Activated naive CD8-positive, alpha-beta T cell treated with anti-CD3 and anti-CD28 coated beads, Interleukin-2, amount 10 ng/mL, durations not matched to agents 7 days and 5 days (primary cell): ENCODE measurements at places on chromosomes 3 and 15. TPM values are rescaled to one million over a fixed set of nuclear protein-coding genes. Genes with fewer than 3 reads are reported as not detected.

The GRAMD2A gene
- total RNA-seq: not detected

The CCDC54 gene
- total RNA-seq: not detected

- no peak for DNase-seq
- H3K4me1 ChIP-seq: no peaks in the 10 kb centered on the region
- H3K4me3 ChIP-seq: no peak overlapping the region
- no peaks in the 10 kb centered on the region for H3K27me3 ChIP-seq
- H3K27ac ChIP-seq: no peak overlapping the region
Observed at GRCh38 chr15:36130641-36131310, 448.6 kb upstream of the CDIN1 start.

- no peak overlapping the region for H3K27ac ChIP-seq
- H3K4me3 ChIP-seq: no peak overlapping the region
- no peaks in the 10 kb centered on the region for H3K27me3 ChIP-seq
- H3K36me3 ChIP-seq: no peaks in the 10 kb centered on the region
- no peak for DNase-seq
Observed at GRCh38 chr3:99808163-99808794, 9.4 kb upstream of the CMSS1 start.

GRCh38 chr3:175070946-175071345 lies 211.8 kb downstream of the NAALADL2 start:
- no peak overlapping the region for H3K4me3 ChIP-seq
- H3K27ac ChIP-seq: no peak overlapping the region
- no peaks in the 10 kb centered on the region for H3K4me1 ChIP-seq
- DNase-seq: no peak
- H3K36me3 ChIP-seq: no peaks in the 10 kb centered on the region

DNA sequence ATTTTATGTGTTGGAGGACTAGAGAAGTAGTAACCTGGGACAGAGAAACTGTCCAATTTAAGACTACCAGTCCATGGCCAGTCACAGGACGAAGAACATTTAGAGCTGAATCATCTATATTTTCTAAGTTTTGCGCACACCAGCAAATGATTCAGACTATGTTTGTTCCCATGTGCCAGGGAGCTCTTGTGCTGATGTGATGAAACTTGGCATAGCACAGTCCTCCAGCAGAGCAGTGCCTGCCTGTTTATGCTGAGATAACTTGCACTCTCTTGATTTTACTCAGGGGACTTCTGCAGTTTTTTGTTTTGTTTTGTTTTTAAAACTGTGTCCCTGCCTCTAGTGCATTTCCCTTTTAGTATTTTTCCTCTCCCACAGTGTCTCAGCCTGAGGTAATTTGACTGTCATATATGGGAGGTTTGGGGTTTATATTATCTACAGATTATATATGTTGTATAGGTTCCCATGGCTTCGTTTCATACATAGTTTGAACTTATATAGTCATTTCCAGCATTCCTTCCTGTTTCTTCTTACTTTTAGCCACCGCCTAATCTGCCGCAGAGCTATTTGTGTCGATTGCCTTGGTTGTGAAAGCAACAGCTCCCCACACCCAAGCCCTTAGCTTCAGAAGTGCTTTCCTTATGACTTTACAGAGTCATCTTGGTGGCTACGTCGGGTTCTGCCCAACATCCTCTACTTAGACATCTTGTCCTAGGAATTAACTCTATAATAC lies 45.5 kb downstream of the PPM1L start:
- H3K27me3 ChIP-seq: peaks cover 10% of the 10 kb centered on the region
- no peak for DNase-seq
- H3K27ac ChIP-seq: peak overlapping the region; percentile 36

DNA sequence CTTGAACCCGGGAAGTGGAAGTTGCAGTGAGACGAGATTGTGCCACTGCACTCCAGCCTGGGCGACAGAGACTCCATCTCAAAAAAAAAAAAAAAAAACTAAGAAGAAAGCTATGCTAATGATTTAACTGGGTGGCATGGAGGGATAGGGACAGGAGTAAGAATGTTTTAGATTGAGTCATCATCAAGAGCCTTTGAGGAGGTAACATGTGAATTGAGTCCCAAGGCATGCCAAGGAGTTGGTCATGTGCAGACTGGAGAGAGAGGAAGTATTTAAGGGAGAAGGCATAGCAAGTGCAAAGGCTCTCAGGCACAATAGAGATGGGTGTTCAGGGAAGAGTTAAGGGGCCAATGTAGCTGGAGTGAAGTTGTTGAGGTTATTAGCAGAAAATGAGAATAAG lies 9.1 kb downstream of the BNC1 start:
- H3K4me3 ChIP-seq: no peak overlapping the region
- no peak overlapping the region for H3K27ac ChIP-seq
- no peaks in the 10 kb centered on the region for H3K36me3 ChIP-seq
- H3K27me3 ChIP-seq: peaks cover 36% of the 10 kb centered on the region

The MYLK gene
- 0.11 TPM for total RNA-seq

The CLEC3B gene
- total RNA-seq: not detected

DNA sequence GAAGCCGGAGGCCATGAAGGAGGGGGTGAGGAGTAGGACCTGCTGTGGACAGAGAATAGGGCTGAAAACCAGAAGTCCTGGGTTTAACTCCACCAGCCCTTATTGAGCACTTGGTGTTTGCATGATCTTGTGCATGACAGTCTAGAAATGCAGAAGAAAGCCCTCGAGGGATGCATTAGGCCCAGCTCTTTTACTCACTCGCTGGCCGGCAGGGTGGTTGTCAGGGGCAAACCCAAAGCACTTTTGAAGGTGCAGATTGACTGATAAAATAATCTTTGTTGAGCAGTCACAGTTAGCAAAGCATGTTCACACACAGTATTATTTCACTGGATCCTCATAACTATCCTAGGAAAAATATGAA lies 55.3 kb downstream of the CORO2B start:
- H3K27me3 ChIP-seq: peaks cover 6% of the 10 kb centered on the region
- H3K27ac ChIP-seq: no peak overlapping the region
- no peaks in the 10 kb centered on the region for H3K36me3 ChIP-seq
- no peak overlapping the region for H3K4me3 ChIP-seq
- no peak for DNase-seq

The GHSR gene
- total RNA-seq: not detected

- no peaks in the 10 kb centered on the region for H3K27me3 ChIP-seq
- no peak for DNase-seq
- no peak overlapping the region for H3K4me3 ChIP-seq
- no peaks in the 10 kb centered on the region for H3K36me3 ChIP-seq
- H3K27ac ChIP-seq: no peak overlapping the region
Observed at GRCh38 chr3:68148447-68148846, 494.0 kb upstream of the SUCLG2 start.

The SLC38A3 gene
- total RNA-seq: not detected

DNA sequence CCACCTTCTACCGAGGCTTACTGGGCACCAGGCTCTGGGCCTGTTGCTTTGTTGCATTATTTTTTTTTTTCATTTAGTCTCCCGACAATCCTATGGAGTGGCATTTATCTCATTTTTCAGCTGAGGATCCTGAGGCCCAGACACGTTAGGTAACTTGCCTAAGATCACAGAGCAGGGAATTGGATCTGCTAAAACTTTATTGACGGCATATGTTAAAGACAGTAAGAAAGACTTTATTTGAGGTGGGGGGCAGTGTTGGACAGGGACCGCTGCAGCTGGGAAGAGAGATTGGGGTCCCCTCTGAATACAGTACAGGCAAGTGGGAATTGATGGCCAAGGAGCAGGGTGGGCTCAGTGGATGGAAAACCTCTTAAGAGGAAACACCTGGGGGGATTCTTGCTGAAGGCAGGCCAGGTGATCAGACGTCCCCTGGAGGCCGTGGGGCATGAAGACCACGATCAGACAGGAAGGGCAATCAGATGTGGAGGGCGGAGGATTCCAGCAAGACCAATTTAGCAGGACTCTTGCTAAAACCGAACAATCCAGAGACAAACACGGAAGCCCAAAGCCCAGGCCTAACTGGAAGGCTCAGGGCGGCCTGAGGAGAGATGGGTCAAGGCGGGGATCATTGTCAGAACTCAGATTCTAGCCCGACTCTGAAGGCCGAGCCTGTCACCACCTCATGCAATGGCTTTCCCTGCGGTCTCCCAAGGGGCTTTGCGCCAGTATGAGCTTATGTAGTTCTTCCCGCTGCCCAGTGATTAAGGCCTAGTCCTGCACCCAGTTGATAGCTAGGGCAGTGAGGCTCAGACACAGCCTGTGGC lies 53.7 kb downstream of the RGMA start:
- H3K4me1 ChIP-seq: peaks cover 10% of the 10 kb centered on the region
- no peak overlapping the region for H3K4me3 ChIP-seq
- H3K27me3 ChIP-seq: peaks cover 1% of the 10 kb centered on the region
- H3K36me3 ChIP-seq: no peaks in the 10 kb centered on the region
- H3K27ac ChIP-seq: no peak overlapping the region

- H3K27ac ChIP-seq: no peak overlapping the region
- H3K36me3 ChIP-seq: no peaks in the 10 kb centered on the region
- H3K4me3 ChIP-seq: no peak overlapping the region
- H3K4me1 ChIP-seq: no peaks in the 10 kb centered on the region
Observed at GRCh38 chr3:55842204-55842603, 355.1 kb upstream of the WNT5A start.

GRCh38 chr15:34001536-34001935 lies 33.2 kb downstream of the CHRM5 start:
- no peaks in the 10 kb centered on the region for H3K36me3 ChIP-seq
- H3K4me3 ChIP-seq: no peak overlapping the region
- H3K27me3 ChIP-seq: no peaks in the 10 kb centered on the region
- no peaks in the 10 kb centered on the region for H3K4me1 ChIP-seq
- no peak for DNase-seq

DNA sequence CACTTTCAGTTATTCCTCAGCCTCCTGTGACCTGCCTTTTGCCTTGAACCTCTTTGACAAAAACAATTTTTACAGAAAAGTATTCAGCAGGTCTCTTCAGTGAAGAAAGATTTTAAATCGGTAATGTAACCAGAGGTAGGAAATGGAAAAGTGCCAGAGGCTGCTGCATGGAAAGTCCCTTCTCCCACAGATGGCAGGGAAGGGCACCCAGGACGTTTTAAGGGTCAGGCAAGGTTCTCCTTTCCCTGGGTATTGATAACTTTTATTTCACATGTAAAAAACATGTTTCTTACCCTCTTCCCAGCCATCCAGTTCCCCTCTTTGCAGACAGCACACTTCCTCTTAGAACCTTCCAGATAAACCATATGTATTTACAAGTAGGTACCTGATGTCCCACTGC lies 185.6 kb downstream of the OR4M2 start:
- DNase-seq: no peak
- no peak overlapping the region for H3K27ac ChIP-seq
- H3K27me3 ChIP-seq: peaks cover 5% of the 10 kb centered on the region
- H3K36me3 ChIP-seq: no peaks in the 10 kb centered on the region
- peaks cover under 1% of the 10 kb centered on the region for H3K4me1 ChIP-seq
- no peak overlapping the region for H3K4me3 ChIP-seq

The SLC12A1 gene
- total RNA-seq: not detected

The P2RY13 gene
- total RNA-seq: not detected

The EHHADH gene
- 5.6 TPM for total RNA-seq

The MB21D2 gene
- total RNA-seq: 5.3 TPM

The IL17RC gene
- total RNA-seq: 0.22 TPM

- no peaks in the 10 kb centered on the region for H3K27me3 ChIP-seq
- peak overlapping the region; percentile 63 for H3K4me3 ChIP-seq
- H3K27ac ChIP-seq: peak overlapping the region; percentile 88
- DNase-seq: no peak
- peaks cover 57% of the 10 kb centered on the region for H3K4me1 ChIP-seq
Observed at GRCh38 chr3:56878074-56878473, 76.3 kb upstream of the ARHGEF3 start.

DNA sequence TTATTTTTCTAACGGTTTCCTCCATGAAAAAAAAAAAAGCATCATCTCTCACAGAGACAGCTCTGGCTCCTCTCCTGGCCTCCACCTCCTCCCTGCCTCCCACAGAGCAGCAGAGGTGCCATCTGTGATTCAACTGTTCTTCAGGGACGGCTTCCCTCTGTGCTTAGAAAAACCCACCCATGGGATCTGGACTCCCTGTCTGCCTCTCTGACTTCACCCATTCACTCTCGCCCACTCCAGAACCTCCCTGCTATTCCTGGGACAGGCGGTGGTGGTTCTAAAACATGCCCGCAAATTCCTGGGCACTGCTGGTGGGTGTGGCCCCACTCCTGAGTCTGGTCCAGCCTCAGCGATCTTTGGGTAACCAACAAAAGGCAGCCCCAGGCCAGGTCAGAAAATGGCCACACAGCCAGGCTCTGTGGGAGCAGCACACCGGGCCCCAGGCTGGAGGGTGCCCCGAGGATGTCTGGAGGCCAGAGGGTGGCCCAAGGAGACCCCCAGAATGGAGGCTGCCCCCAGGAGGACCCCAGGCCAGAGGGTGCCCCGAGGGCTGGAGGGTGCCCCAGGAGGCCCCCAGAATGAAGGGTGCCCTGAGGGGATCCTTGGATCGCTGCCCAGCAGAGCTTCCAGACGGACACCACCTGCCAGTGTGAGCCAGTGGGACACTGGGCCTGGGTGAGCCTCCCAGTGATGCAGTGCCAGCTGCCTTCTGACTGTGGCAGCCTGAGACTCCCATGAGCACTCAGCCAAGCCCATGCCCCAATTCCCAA lies 2.6 kb upstream of the CHST13 start:
- no peak overlapping the region for H3K4me3 ChIP-seq
- no peak overlapping the region for H3K27ac ChIP-seq
- no peaks in the 10 kb centered on the region for H3K4me1 ChIP-seq
- no peaks in the 10 kb centered on the region for H3K36me3 ChIP-seq
- no peak for DNase-seq

DNA sequence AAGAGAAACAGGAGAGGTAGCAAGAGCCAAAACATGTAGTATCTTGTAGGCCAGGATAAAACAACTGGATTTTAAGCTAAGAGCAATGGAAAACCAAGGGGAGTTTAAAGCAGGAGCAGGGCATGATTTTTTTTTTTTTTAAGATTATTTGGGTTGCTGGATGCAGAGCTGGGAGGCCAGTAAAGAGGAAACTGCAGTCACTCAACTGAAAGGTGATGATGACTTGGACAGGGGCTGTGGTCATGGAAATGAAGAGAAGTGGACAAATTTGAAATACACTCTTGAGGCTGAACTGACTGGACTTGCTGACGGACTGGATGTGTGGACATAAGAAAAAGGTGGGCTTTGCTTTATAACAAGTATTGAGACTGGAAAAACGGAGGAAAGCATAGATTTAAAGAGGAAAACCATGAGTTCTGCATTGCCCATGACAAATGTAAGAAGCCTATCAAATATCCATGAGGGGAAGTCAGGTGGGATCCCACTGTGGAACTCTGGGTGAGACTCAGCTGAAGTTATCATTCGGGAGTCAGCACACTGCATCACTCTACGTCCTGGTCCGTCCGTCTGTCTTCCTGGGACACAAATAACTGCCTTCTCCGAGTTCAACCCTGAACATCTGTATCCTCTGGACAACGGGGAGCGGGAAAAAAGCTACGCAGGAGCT lies 688 bp downstream of the XPC start:
- no peaks in the 10 kb centered on the region for H3K27me3 ChIP-seq
- no peak for DNase-seq
- H3K27ac ChIP-seq: peak overlapping the region; percentile 90
- peaks cover 10% of the 10 kb centered on the region for H3K36me3 ChIP-seq
- H3K4me3 ChIP-seq: peak overlapping the region; percentile 94

GRCh38 chr15:73934281-73934680 lies 8.0 kb downstream of the LOXL1 start:
- H3K4me1 ChIP-seq: peaks cover 25% of the 10 kb centered on the region
- H3K27ac ChIP-seq: no peak overlapping the region
- H3K36me3 ChIP-seq: no peaks in the 10 kb centered on the region
- H3K4me3 ChIP-seq: no peak overlapping the region

- peaks cover 61% of the 10 kb centered on the region for H3K27me3 ChIP-seq
- no peak overlapping the region for H3K27ac ChIP-seq
- H3K4me1 ChIP-seq: peaks cover 6% of the 10 kb centered on the region
- no peaks in the 10 kb centered on the region for H3K36me3 ChIP-seq
- H3K4me3 ChIP-seq: peak overlapping the region; percentile 75
Observed at GRCh38 chr3:69738315-69738714, 949 bp upstream of the MITF start.
